ENCODE measurements at places on chromosomes 13 and 19.
A peak's percentile ranks its signal among the peaks of the same experiment; 100 is the strongest.

- no peak for DNase-seq
These were observed 962.2 kb upstream of the PCDH20 start for GRCh38 chr13:62377838-62378237.

GRCh38 chr13:79943346-79944023, 397.4 kb downstream of the SPRY2 start:
- DNase-seq = no peak

GRCh38 chr19:13835791-13836723, 40.8 kb downstream of the ZSWIM4 start:
- no peak for DNase-seq

- peak; percentile 28 for DNase-seq
These were observed 7.4 kb upstream of the CYP4F3 start for GRCh38 chr19:15633082-15633835.

- no peak for DNase-seq
These were observed 29.7 kb upstream of the MIER2 start for GRCh38 chr19:374183-374885.

GRCh38 chr13:30446126-30446500, 19.6 kb downstream of the HMGB1 start:
- no peak for DNase-seq

- no peak for DNase-seq
These were observed 317.5 kb downstream of the KLF12 start for GRCh38 chr13:73816702-73817101.

GRCh38 chr19:38173291-38174041, 50.6 kb downstream of the DPF1 start:
- DNase-seq = peak; percentile 79

GRCh38 chr13:27339299-27339698, 68.7 kb downstream of the RASL11A start:
- DNase-seq = peak; percentile 23

DNA sequence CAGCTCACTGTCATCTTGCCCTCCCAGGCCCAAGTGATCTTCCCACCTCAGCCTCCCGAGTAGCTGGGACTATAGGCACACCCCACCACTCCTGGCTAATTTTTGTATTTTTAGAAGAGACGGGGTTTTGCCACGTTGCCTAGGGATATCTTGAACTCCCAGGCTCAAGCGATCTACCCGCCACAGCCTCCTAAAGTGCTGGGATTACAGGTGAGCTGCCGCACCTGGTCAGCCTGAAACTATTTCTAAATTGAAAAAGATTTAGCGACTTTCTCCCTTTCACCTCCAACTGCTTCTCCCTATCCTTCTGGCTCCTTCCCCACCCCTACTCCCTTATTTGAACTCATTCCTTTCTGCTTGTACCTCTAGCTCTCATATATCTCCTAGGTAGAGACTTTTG, 19.8 kb upstream of the NAA16 start:
- no peak for DNase-seq

DNA sequence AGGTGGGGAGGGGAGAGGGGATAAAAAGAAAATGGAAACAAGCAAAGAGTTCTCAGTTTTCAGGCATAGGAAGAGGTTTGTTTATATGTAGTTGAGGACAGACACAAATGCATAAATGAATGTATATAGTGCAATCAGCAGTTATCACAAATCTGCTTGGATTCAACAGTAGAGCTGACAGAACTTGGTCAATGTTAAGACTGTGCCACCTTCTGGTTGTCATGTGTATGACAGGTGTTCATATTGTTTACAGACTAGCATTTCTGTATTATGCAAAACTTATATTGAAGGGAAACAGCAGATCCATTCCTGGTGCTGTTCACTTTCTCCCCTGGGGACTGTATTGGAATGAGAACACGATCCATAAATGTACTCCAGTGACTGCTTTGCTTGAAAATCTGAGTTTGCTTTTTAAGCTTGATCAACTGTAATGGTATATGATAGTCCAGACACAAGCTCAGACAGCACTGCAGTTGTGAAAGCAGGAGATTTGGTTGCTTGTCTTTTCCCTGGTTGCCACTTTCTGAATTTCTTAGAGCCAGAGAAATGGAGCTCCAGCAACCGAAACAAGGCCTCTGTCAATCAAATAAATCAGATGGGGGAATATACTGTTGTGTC, 319.5 kb upstream of the OBI1 start:
- DNase-seq = peak; percentile 78

- DNase-seq = no peak
These were observed 225.4 kb downstream of the RGCC start for GRCh38 chr13:41682766-41683165.

DNA sequence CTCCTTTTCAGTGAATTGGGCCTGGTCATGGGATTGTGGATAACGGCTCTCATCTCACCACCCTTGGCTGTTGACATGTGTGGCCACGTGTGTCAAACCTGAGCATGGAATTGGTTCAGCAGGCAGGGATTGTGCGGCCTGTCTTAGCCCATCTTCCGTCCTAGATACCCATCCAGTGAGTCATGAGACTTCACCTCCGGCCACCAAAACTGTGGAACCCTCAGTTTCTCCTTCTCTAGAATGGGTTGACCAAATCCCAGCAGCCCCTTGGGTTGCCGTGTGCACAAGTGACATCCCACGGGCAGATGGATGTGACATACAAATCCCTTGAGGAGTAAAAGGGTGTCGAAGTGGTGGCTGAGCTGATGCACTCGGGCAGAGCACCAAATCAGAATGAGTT, 6.7 kb downstream of the GGN start:
- DNase-seq = no peak

DNA sequence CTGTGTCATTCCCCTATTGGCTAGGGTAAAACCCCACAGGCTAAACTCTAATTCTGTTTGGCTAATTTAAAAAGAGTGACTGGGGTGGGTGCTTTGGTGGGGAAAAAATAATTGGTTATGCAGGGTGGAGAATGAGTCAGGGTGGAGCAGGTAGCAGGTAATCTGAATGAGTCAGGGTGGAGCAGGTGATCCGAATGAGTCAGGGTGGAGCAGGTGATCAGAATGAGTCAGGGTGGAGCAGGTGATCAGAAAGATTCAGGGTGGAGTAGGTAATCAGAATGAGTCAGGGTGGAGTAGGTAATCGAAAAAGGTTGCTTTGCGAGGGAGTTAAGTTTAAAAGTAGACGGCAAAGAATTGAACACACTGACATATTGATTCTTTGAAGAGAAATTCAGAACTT, 1218.8 kb upstream of the ATXN8OS start:
- no peak for DNase-seq

DNA sequence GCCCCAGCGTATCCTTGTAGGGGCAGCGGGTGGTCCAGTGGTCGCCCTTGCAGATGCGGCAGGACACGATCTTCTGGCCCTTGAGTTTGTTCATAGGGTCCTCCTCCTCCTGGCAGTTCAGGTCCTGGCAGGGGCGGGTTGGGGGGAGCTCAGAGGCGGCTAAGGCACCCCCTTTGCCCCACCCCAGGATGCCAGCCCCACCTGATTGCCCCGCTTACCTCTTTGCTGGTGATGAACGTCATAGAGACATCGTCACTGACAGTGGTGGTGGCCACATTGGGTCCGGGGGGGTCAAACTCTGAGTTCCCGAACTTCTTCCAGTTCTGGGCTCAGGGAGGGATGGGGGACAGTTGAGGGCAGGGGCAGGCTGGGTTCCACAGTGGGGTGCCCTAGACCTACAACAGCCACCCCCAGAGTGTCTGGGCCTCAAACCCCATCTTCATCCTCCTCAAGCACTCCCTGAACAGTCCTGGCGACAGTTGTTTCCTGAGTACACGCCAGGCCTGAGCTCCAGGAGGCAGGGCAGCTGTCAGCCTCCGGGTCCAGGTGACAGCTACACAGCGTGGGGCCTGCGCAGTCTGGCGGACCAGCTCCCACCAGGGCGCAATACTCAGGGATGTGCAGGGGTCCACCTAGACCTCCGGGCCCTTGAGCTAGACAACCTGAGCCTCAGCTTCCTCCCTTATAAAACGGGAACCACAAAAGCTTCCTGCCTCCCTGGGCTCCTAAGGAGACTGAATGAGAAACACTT, 2.7 kb downstream of the EIF3G start:
- no peak for DNase-seq

- DNase-seq = no peak
These were observed 263.2 kb upstream of the SPRY2 start for GRCh38 chr13:80604098-80604497.

DNA sequence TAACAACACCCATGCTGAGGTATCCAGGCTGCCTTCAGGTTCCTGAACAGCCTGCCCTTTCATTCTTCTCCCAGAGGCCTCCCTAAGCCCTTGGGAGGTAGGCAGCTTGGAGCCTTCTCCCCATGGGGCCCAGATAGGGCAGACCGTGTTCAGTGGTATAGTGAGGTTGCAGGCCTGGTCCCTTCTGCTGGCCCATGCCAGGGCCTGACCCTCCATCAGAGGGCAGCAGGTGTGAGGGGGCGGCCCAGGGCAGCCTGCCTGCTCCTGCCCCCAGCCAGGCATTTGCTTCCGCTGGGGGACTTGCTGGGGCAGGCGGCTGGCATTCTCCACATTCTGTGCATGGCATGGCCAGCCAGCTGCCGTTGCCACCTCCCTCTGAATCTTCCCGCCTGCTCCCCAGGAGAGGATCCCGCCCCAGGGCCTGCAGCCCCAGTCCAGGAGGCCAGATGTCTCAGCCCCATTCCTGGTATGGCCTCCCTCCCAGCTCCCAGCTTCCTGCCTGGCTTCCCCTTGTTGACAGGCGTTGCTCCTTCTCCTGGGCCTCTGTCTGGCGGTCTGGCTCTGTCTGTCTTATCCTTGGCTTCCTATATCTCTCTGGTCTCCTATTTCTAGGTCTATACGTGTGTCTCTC, 8.9 kb downstream of the CIC start:
- no peak for DNase-seq

DNA sequence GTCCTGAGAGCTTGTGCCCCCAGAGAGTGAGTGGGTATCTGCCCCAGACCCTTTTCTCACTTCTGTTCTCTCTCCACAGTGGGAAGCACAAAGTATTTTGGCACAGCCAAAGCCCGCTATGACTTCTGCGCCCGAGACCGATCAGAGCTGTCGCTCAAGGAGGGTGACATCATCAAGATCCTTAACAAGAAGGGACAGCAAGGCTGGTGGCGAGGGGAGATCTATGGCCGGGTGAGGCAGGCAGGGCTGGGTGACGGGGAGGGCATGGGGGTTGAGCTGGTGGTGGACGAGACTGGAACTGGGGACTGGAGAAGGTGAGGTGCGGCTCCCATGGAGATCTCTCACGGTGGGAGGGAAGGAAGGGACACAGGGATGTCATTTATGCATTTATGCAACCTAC, 33.5 kb upstream of the ADGRE1 start:
- DNase-seq = no peak

- DNase-seq = no peak
These were observed 5.9 kb upstream of the ISYNA1 start for GRCh38 chr19:18443831-18444230.

GRCh38 chr13:49113526-49114286, 106.4 kb upstream of the MLNR start:
- no peak for DNase-seq

GRCh38 chr19:6229951-6230712, 49.6 kb downstream of the MLLT1 start:
- no peak for DNase-seq

- no peak for DNase-seq
These were observed 1.1 kb downstream of the EDDM13 start for GRCh38 chr19:56273563-56274117.

DNA sequence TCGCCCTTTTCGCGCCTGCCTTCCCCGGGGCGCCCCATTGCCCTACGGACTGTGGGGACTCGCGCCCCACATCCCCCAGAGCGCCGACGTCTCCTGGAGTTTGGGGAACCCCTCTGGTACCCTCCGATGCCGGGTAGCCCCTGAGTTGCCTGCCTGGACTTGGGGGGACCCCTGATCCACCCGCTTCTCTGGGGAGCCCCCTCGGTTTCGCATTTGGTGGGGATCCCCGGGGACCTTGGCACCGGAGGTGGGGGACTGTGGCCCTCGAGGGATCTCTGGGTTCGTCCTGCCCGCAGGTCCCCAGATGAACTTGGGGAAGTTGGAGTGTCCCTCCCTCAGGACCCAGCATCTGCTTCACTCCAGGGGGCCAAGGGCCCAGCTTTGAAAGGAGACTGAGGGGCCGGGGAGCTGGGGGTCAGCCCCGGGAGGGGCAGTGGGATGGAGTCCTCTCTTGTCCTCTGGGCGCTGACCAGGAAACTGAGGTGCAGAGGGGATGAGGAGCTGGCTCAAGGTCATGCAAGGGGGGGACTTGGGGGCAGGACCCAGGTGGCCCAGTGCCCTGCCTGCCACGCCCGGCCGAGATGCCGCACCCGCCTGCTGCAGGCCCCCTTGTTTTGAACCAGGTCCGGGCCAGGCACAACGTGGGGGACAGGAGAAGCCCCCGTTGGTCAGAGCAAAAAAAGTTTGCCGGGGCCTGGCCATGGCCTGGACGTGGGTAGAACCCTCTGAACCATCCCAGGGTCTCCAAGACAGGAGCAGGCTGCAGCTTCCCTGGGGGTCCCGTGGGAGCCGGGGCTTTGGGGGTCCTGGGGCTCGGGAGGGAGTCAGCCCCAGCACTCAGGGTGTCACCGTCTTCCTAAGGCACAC, 1.0 kb downstream of the EFNA2 start:
- no peak for DNase-seq

- DNase-seq = no peak
These were observed 6.9 kb upstream of the OVOL3 start for GRCh38 chr19:36103842-36104552.

- no peak for DNase-seq
These were observed 26.5 kb downstream of the ATP4B start for GRCh38 chr13:113631341-113632095.

DNA sequence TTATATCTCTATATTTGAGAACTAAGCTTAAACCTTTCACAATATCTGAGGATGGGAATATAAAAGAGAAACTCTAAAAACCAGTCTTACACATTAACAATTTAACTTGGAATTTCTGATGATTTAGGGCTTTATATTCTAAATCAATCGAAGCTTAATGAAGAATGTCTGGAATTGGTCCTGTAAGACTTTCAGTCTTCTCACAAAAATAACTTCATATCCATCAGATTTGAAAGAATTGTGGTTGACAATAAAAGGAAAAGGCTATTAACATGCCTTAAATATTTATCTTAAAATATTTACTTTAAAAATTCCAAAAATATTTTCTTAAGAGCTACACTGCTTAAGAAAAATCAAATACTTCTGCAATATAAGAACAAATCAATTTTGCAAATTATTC, 27.3 kb downstream of the MYCBP2 start:
- DNase-seq = no peak

- DNase-seq = no peak
These were observed 119.7 kb downstream of the COL4A2 start for GRCh38 chr13:110426735-110427134.

GRCh38 chr13:43475140-43475539, 311.6 kb downstream of the ENOX1 start:
- DNase-seq = no peak

Data from pons (tissue), 1 donor.